ENCODE measurements at places on chromosomes 6 and 20. TPM values are rescaled to one million over a fixed set of nuclear protein-coding genes. Genes with fewer than 3 reads are reported as not detected.

DNA sequence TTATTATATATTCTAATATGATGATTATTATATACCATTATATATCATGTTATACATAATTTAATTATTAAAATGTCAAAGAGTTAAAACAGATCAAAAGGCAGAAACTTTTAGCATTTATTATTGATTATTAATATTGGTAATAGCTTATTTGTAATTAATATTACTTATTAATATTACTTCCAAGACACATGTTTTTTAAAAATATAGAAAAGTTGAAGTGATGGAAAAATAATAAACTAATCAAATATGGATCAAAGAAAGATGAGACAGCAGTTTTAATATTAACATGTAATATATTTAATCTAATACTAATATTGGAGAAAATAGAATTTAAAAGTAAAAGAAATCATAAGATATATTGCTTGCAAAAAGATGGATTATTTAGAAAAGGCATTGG lies 154.6 kb upstream of the TAB2 start:
- DNase-seq, result no peak

- DNase-seq, result no peak
Measured at GRCh38 chr6:131741688-131742393, 31.0 kb upstream of the CTAGE9 start.

The LINC00237 gene
- 0.49 TPM for total RNA-seq

GRCh38 chr6:20604159-20604558 lies 69.9 kb downstream of the CDKAL1 start:
- no peak for DNase-seq

GRCh38 chr20:41540459-41540858 lies 77.7 kb downstream of the CHD6 start:
- no peak for DNase-seq

GRCh38 chr6:107692351-107692750 lies 131.8 kb downstream of the SCML4 start:
- no peak for DNase-seq

DNA sequence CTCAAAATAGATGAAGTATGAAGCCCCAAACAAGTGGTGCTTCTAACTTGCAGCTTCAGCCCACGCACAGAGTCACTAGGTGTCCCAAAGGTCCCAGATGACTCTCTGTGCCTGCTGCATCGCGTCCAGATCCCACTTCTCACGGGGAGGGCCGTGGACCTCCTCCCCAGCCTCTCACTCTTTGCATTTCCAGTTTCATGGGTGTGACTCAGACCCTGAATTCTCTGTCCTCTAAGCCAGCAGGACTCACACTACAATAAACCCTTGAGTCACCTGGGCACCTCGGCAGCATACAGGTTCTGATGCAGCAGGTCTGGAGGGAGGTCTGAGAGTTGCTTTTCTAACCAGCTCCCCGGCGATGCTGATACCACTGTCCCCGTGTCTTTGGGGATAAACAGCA lies 114.0 kb upstream of the RIN2 start:
- no peak for DNase-seq

Measured in activated T-cell treated with anti-CD3 and anti-CD28 coated beads, Interleukin-2, amount 50 U/mL, for 72 hours (primary cell).